ENCODE measurements at places on chromosomes 6 and 20.

DNA sequence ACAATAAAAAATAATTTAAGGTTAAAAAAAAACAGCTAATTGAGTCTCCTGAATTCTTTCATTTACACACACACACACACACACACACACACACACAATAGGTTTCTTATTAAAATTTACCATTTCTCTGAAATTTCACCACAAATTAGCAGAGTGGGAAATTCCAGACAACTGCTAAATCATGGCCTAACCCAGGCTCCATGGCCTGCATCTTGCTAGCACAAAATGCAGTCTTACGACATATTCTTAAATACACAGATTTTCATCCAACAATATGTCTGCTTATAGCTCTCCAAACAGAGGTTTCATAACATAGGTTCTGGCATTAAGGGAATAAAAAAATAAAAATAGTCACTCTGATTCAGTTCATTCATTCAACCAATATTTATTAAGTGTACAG, 46.9 kb downstream of the SOD2 start:
- DNase-seq = no peak

DNA sequence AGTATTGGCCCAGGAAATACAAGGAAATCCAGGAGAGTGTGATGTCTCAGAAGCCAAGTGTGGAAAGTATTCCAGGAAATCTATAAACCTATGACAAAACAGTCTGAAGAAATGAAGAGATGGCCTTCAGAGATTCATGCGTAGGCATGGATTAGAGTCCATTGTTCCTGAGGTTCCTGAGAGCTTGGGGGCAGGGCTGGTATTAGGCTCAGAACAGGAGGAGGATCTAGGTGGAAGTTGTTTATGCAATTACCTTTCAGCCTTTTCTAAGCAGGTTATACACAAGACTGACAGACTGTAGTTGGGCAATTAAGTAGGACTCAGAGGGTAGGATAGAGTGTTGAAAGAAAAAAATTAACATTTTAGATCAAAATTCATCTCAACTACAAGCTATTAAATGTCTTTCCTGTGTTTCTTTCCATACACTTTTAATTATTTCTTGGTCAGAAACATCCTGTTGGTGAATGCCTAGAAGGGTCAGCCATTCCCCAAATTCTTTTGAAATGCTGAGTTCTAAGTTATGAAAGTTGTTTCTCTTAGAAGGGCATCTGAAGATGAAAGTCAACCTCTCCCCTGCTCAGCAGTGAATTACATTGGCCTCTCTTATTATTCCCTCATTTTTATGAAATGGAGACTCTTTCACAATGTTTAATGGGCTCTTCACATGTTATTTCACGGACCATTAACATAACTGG, 201.2 kb upstream of the MYLIP start:
- no peak for DNase-seq

DNA sequence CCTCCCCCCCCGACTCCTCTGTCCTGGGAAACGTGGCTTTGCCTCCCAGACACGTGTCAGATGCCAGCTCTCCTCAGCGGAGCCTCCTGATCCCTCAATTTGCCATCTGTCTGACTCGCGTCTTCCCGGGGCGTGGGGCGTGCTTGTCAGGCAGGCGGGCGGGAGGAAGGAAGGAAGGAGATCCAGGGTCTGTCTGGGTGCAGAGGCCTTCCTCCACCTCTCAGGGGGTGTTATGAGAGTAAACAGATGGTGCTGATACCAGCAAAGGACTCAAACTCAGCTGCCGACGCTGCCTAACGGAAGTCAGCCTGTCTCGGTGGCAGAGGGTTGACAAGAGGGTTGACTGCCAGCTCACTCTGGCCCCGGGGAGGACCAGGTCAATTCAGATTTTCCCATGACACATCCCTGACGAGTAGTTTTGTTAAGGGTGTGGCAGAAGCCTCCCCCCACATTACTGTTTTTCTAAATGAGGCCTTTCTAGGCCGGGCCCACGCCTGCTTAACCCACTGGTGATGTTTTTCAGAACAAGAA, 17.0 kb downstream of the UQCC2 start:
- DNase-seq = no peak

- DNase-seq = no peak
Measured at GRCh38 chr6:130111031-130111430, 92.7 kb downstream of the L3MBTL3 start.

GRCh38 chr6:142902636-142903053, 42.3 kb downstream of the HIVEP2 start:
- DNase-seq = peak; percentile 72

GRCh38 chr6:19356692-19357091, 480.5 kb upstream of the ID4 start:
- no peak for DNase-seq

- DNase-seq = no peak
Measured at GRCh38 chr20:60787276-60787675, 464.8 kb upstream of the CDH4 start.

- no peak for DNase-seq
Measured at GRCh38 chr6:5366941-5367340, 105.6 kb downstream of the FARS2 start.

- no peak for DNase-seq
Measured at GRCh38 chr20:37590938-37591490, 63.3 kb upstream of the BLCAP start.

DNA sequence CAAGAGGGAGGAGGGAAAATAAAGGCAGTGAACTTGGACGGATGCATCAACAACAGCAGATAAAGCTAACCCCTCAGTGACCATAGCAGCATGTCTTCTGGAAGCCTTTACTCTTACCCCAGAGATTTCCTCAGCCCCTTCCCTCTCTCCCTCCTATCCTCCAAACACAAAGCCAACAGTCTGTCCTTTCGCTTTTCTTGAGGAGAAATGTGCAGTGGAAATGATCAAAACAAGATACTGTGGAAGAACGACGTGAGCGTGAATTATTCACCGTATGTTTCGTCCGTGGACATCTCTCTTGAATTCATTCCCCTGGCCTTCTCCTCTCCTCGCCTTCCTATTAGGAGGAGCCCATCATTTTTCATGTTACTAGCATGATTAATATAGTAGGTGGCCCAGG, 8.5 kb downstream of the NRN1 start:
- DNase-seq = no peak

- no peak for DNase-seq
Measured at GRCh38 chr6:30820193-30820592, 64.1 kb upstream of the DDR1 start.

- DNase-seq = no peak
Measured at GRCh38 chr6:125325586-125325985, 23.8 kb upstream of the HDDC2 start.

DNA sequence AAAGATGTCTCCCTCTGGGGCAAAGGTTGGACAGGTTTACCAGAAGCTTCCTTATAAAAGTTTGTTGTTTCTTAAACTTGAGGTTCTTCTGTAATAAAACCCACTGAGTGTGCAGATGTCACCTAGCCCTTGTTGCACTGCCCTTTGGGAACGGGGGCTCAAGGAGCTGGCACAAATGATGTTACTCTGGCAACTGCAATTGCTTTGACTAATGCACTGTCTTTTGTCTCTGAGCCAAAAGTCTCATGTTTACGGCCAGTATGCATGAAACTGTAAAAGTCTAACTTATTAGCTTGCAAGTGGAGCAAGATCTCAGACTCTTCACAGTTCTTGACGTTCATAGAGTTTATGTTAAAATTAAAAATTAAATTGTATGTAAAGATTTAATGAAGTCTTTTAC, 655.7 kb downstream of the EPHA7 start:
- no peak for DNase-seq

- no peak for DNase-seq
Measured at GRCh38 chr6:49634092-49634835, 2.4 kb downstream of the RHAG start.

GRCh38 chr6:7647504-7647903, 57.5 kb downstream of the SNRNP48 start:
- DNase-seq = peak; percentile 17

DNA sequence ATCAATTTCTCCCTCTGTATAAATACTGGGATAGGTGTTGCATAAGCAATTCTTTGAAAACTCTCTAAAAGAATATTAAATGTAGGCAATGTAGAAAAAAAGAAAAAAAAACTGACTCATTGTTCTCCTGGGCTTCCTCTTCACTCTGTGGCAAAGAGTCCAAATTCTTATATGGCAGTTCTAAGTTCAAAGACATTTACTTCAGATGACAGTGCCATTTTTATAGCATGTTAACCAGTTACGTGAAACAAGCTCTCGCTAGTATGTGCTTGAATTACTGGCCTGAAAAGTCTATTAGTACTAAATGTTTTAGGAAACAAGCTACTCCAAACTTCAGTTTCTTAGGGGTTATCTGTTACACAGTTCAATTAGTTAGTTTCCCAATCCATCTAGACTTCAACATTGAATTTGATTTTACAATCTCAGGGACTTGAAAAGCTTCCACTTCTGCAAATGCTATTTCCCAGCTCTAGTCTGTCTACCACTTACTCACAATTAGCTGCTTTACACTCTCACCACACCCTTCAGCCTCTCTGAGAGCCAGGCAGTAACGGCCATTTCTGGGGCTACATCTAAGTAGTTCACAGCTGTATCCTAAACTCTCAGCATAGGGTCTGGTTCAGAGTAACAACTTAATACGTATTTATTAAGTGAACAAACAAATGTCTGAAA, 100.4 kb downstream of the OGFRL1 start:
- DNase-seq = no peak

DNA sequence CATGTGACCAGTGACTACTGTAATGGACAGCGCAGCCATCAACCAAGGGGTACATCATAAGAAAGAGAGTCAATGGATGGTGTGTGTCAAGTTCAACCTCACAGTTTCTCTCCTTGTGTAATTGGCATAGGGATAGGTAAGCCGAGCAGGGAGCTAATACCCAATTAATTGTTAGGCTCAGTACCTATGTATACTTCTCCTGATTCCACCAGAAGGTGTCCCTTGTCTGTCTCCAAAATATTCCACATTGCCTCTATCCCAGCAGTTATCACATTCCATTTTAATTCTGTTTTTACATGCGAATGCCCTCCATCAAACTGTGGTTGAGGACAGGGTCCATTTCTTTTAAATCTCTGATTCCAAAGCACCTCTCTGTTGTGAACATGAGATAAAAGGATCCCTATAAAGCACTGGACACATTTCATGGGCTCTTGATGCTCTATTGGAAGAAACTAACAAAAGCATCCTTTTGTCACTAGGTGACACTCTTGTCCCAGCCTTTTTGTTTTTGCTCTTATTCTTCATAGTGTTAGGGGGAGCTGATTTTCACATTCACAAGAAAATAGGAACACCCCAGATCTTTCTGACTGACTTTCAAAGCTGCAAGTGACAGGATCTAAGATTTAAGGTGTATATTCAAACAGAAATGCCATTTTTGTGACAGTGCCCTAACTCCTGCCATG, 38.9 kb downstream of the FBXO9 start:
- peak; percentile 12 for DNase-seq

DNA sequence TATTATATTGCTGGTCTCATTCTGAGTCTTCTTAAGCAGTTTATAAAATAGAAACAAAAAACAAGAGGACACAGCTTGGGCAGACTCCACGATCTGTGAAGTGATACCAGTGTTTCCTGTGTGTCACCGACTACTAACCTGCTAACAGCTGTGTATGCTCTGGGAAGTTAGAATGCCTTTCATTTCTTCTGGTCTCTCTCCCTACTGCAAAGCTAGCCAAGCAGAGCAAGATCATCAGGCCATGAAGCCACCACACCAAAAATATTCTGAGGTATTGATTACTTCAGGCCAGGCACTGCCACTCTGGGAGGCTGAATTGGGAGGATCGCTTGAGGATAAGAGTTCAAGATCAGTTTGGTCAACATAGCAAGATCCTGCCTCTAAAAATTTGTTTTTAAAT, 46.9 kb upstream of the SMIM29 start:
- no peak for DNase-seq

DNA sequence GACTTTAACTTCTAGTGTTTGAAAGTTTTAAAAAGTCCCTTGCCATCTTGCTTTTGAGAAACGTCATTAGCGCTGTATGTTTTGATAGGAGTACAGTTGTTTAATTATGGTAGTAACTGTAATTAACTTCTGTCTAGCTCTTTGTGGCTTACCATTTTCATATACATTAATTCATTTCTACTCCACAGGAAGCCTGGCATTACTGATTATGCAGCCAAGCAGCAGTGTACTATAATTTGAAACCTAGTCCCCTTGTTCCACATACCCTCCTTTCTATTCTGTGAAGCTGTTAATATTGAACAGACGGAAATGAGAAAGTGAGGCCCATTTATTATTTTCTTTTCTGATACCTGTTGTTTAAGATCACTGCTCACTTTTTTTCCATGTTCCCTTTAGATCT, 235.4 kb downstream of the CDKAL1 start:
- peak; percentile 31 for DNase-seq

DNA sequence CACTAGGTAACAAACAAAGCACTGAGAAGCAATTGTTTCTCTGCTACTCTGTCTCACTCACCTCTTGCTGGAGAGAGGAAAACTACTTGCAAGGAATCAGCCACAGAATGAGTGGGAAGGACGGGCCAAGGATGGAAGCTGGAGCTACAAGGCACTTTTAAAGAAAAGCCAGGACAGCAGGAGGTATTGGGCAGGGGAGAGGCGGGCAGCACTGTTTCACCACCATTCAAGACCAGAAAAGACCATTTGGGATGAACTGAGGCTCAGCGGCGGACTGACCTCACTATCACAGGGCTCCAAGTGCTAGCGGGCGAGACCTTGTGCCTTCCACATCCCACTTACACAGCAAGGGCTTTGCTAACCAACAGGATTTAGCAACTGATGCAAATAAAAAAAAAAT, 137.4 kb downstream of the IPCEF1 start:
- no peak for DNase-seq

- DNase-seq = peak; percentile 60
Measured at GRCh38 chr20:47576516-47577033, 74.9 kb downstream of the NCOA3 start.

GRCh38 chr6:3625149-3625979, 126.1 kb downstream of the PXDC1 start:
- DNase-seq = no peak

DNA sequence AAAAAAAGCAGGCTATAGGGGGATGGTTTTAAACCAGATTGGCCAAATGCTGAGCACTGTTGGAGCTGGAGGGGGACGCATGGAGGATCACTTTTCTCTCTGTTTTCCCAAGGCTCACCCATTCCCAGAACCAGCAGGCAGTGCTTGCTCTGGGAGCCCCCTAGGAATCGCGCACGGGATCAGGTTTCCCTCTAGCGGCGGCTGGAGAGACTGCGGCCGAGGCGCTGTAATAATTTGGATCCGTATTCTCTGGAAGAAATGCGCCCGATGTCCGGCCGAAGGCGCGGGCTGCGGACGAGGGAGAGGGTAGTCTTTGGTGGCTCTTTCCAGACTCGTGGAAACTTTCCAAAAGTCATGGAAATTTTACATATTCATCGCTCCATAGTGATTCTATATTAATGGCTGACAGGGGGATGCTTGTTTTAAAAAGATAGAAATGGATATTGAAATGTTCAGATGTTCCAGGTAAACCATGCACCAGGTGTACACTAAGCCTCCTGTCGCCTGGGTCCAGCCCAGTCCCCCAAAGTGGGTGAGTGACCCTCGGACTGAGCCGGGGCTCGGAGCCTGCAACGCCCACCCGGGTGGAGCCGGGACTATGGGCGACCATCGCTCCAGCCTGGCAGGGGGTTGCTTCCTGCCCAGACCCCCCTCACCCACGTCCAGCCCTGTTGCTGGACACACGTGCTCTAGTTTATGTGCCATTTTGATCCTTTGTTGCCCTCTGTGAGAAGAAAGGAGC, 78.7 kb upstream of the PHACTR3 start:
- DNase-seq = peak; percentile 48
